ENCODE measurements at places on chromosomes 6 and 20. TPM values are rescaled to one million over a fixed set of nuclear protein-coding genes. Genes with fewer than 3 reads are reported as not detected.

GRCh38 chr6:106546691-106547414 lies 82.4 kb downstream of the RTN4IP1 start:
- DNase-seq: no peak

GRCh38 chr20:8568075-8568474 lies 436.0 kb downstream of the PLCB1 start:
- DNase-seq: no peak

Gene ENPP1
- total RNA-seq: 13.4 TPM

DNA sequence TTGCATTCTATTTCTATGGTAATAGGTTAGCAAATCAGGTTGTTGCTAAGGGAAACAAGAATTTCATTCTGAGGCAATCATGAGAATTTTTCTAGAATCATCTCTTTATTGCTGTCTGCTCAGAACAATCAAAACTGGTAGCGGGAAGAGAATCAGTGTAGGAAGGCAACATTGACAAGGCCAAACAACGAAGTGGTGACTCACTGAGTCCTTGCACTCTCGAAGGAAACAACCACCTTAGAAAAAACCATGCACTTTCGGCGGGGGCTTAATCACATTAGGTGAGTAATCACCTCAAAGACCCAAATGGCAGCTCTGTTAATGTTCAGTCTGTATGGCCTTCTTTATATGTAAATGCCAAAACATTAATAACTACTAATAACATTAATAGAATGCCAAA lies 78.8 kb upstream of the MAP7 start:
- DNase-seq: no peak

- DNase-seq: no peak
These were observed 117.1 kb upstream of the PRND start for GRCh38 chr20:4604580-4604979.

GRCh38 chr20:36951198-36951978 lies at the start of gene SAMHD1:
Gene SAMHD1, minus strand, starts transcription at chr20:36951708. Its CDS starts 65 bp downstream, at chr20:36951643.
- DNase-seq: peak; percentile 97

GRCh38 chr20:52817511-52817910 lies 154.6 kb upstream of the TSHZ2 start:
- no peak for DNase-seq

- DNase-seq: no peak
These were observed 18.3 kb downstream of the RPS6KA2 start for GRCh38 chr6:166608774-166609173.

DNA sequence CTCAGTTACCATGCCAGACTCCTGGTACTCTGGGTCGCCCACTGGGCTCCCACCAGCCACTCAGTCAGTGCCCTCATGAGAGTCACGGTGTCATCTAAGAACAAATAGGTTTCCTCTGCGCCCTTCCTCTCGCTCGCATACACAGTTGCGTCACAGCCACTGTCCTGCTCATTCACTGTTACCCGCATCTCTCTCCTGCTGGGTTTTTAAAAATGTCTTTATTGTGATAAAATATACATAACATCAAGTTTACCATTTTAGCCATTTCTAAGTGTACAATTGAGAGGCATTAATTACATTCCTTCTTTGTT lies 4.0 kb downstream of the TEAD3 start:
- no peak for DNase-seq

DNA sequence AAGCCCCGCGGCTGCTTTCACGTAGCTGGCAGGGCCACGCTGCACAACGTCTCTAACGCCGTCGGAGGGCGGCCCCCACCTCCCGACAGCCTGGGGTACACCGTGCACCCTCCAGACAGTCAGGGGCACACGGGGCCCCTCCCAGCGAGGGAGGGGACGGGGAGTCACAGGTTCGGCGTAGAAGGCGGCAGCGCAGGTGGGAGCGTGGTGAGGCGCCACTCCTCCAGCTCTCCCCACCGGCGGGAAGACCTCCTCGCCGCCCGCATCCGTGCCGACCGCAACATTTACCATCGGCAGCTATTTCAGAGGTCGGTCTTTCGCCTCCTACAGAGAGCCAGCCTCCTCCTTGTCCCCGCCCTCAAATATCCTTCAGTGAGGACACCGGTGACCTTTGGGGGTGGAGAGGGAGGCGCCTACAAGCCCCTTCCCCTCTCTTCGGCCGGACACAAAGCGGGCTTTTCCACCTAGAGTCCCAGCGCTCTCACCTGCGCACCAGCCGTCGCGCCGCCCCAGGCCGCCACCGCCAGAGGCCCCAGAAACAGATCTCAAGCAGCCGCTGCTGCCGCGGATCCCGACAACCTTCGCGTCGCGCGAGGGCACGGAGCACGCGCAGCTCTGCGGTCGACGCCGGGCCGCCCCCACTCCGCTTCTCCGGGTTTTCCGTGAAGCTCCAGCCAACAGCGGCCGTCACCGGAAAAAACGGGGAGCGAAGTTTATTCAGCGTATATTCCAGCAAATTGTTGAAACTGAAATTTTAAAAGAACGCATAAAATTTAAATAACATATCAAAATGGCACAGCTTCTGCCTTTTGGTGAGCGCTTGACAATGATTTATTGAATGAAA lies at the start of gene MKKS:
MKKS (minus strand) TSS at position 600 of the 844 bp plus-strand sequence. CDS start 20,708 bp downstream, outside the sequence.
- DNase-seq: peak; percentile 96

- no peak for DNase-seq
These were observed 1.4 kb downstream of the C20orf96 start for GRCh38 chr20:288956-289692.

Gene PRR18
- not detected for total RNA-seq

GRCh38 chr6:154093231-154094044 lies 54.4 kb downstream of the OPRM1 start:
- no peak for DNase-seq

GRCh38 chr20:58677079-58677604 lies 15.5 kb upstream of the NPEPL1 start:
- DNase-seq: no peak

All from sciatic nerve (tissue), 2 donors.